ENCODE measurements at places on chromosomes 5 and 9. TPM values are rescaled to one million over a fixed set of nuclear protein-coding genes. Genes with fewer than 3 reads are reported as not detected.

DNA sequence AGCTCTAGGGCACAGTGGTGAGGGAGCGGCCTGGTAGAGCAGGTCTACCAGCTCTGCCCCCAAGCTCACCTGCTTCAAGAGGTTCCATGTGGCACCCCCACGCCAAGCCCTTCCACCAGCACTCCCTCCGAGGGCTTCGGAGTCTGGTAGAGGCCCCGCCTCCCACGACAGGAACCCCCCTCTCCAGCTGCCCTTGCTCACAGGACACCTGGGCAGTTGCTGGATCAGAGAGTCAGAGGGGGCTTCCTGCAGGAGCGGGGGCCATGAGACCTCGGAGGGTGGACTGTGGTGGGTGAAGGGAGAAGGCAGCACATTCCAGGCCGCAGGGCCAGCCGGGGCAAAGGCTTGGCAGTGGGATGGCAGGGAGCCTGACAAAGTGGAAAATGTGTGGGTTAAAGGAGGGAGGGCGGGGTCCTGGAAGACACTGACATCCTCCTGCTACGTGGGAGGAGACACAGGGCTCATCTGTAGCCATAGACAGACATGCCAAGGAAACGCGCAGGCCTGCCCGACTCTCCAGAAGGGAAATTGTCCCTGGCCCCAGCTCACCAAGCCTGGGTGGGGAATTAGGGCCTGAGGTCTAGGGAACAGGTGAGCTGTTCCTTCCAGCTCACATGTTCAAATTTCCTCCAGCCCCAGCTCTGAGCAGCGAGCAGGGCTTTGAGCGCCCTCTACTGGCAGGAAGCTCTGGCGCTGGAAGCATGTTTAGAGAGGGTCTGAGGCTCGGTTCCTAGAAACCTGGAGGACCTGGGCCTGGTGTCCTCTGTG is 74.2 kb downstream of the NTNG2 start:
- DNase-seq: peak; percentile 89

DNA sequence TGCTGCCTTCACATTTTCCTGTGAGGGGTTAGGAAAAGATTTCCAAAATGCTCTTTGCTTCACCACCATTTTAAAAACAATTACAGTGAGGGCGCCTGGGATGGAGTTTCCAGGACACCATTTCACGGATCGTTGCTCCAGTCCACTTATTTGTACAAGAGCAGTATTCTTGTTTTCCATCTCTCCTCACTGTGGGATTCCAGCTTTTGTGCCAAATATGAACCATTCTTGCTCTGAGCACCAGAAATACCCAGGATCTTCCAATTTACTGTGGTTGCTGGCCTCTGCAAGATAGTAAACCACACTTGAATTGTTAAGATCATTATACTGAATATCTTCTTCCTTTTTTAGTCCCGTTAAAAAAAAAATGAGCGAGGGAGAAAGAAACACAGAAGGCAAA is 899.5 kb downstream of the TLE1 start:
- DNase-seq: no peak

Gene C9orf153
- total RNA-seq: 0.35 TPM

Gene KIF20A
- total RNA-seq: 1.7 TPM

GRCh38 chr9:117547904-117548303 is 133.0 kb upstream of the ASTN2 start:
- DNase-seq: no peak

Gene GABRB2
- total RNA-seq: 0.53 TPM
